ENCODE measurements at places on chromosomes 12 and 14.

GRCh38 chr12:24560192-24560775, 388.6 kb downstream of the BCAT1 start:
- DNase-seq = no peak
- H3K27ac ChIP-seq = no peak overlapping the region
- no peaks in the 10 kb centered on the region for H3K36me3 ChIP-seq
- H3K4me3 ChIP-seq = no peak overlapping the region

GRCh38 chr12:124422142-124422569, 127.3 kb downstream of the RFLNA start:
- H3K27me3 ChIP-seq = no peaks in the 10 kb centered on the region
- peaks cover 25% of the 10 kb centered on the region for H3K4me1 ChIP-seq
- H3K4me3 ChIP-seq = peak overlapping the region; percentile 58

GRCh38 chr12:55797068-55797467, 20.5 kb downstream of the SARNP start:
- H3K27me3 ChIP-seq = no peaks in the 10 kb centered on the region
- no peak for DNase-seq
- no peaks in the 10 kb centered on the region for H3K4me1 ChIP-seq

GRCh38 chr12:62799766-62800406, 135.1 kb downstream of the PPM1H start:
- no peaks in the 10 kb centered on the region for H3K4me1 ChIP-seq
- DNase-seq = no peak
- H3K27ac ChIP-seq = no peak overlapping the region

GRCh38 chr12:82655751-82656150, 31.0 kb upstream of the TMTC2 start:
- no peak for DNase-seq
- no peaks in the 10 kb centered on the region for H3K27me3 ChIP-seq
- no peak overlapping the region for H3K27ac ChIP-seq
- H3K36me3 ChIP-seq = no peaks in the 10 kb centered on the region
- no peak overlapping the region for H3K4me3 ChIP-seq

- DNase-seq = no peak
- no peaks in the 10 kb centered on the region for H3K27me3 ChIP-seq
- H3K36me3 ChIP-seq = no peaks in the 10 kb centered on the region
- peak overlapping the region; percentile 86 for H3K27ac ChIP-seq
- H3K4me3 ChIP-seq = no peak overlapping the region
- peaks cover 50% of the 10 kb centered on the region for H3K4me1 ChIP-seq
Observed at GRCh38 chr14:50957296-50957695, 13.0 kb upstream of the PYGL start.

DNA sequence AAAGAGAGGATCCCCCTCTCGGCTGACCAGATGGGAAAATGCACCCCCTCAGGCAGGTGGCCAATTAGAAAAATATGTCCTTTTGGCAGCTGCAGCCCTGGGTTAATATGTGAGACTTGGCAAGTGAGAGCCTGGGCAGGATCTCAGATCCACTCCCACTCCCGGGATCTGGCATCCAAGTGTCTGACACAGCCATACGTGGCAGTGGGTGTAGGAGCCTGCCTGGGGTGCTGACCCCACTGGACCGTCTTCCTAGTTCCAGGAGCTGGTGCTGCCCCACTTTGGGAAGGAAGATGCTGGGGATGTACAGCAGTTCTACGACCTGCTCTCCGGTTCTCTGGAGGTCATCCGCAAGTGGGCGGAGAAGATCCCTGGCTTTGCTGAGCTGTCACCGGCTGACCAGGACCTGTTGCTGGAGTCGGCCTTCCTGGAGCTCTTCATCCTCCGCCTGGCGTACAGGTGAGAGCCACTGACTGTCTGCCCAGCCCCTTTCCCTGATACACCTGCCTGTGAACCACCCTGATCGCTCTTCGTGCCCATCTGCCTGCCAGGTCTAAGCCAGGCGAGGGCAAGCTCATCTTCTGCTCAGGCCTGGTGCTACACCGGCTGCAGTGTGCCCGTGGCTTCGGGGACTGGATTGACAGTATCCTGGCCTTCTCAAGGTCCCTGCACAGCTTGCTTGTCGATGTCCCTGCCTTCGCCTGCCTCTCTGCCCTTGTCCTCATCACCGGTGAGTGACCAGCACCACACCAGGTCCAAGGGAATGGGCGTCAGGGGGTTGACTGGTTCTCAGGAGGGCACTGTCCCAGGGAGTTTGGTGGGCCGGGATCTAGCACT, 5.8 kb downstream of the NR4A1 start:
- no peaks in the 10 kb centered on the region for H3K27me3 ChIP-seq
- peak overlapping the region; percentile 13 for H3K27ac ChIP-seq
- H3K36me3 ChIP-seq = peaks cover 9% of the 10 kb centered on the region
- DNase-seq = no peak
- H3K4me3 ChIP-seq = no peak overlapping the region

- no peak overlapping the region for H3K4me3 ChIP-seq
- no peaks in the 10 kb centered on the region for H3K36me3 ChIP-seq
- H3K27ac ChIP-seq = no peak overlapping the region
- no peaks in the 10 kb centered on the region for H3K27me3 ChIP-seq
- no peaks in the 10 kb centered on the region for H3K4me1 ChIP-seq
Observed at GRCh38 chr14:87615822-87616679, 376.9 kb downstream of the GALC start.

Measured in esophagus squamous epithelium (tissue), 5 donors.